ENCODE measurements at places on chromosomes 16 and 17.
A peak's percentile ranks its signal among the peaks of the same experiment; 100 is the strongest.

- DNase-seq = no peak
Measured at GRCh38 chr17:67272312-67273047, 27.5 kb upstream of the HELZ start.

DNA sequence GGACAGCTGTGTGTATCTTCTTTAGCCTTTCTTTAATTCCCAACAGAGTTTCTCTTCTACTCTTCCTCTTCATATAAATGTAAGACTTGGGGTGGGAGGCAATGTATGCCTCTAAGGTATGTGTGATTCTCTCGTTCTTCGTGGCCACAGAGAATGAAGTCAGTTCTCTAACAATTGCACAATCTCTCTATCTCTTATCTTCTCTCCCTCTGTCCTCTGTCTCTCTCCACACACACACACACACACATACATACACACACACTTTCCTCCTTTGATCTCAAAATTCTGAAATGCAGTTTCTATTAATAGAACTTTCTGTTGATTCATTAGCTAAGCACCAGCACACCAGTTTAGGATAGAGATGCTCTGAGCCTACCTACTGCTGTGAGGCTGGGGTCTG lies 615.7 kb upstream of the SALL1 start:
- no peak for DNase-seq

- DNase-seq = no peak
Measured at GRCh38 chr16:15757630-15758251, 99.1 kb downstream of the MYH11 start.

- DNase-seq = no peak
Measured at GRCh38 chr16:52469775-52470174, 77.2 kb downstream of the TOX3 start.

DNA sequence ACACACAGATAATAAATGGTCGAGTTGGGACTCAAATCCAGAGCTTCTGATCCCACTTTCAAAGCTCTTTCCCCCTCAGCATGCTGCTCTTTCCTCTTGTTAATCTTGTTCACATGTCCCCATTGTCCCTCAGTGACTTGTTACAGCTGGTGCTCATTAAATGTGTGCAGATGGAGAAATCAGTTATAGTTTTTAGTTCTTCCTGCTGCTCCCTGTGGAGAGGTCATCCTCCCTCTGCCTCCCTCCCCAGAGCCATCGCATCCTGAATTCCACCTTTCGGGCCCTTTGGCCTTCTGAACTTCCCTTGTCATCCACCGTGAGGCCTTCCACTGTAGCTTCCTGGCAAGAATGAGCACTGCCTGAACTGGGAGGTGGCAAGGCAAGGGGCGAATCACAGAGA lies 179.6 kb downstream of the WSCD1 start:
- no peak for DNase-seq

DNA sequence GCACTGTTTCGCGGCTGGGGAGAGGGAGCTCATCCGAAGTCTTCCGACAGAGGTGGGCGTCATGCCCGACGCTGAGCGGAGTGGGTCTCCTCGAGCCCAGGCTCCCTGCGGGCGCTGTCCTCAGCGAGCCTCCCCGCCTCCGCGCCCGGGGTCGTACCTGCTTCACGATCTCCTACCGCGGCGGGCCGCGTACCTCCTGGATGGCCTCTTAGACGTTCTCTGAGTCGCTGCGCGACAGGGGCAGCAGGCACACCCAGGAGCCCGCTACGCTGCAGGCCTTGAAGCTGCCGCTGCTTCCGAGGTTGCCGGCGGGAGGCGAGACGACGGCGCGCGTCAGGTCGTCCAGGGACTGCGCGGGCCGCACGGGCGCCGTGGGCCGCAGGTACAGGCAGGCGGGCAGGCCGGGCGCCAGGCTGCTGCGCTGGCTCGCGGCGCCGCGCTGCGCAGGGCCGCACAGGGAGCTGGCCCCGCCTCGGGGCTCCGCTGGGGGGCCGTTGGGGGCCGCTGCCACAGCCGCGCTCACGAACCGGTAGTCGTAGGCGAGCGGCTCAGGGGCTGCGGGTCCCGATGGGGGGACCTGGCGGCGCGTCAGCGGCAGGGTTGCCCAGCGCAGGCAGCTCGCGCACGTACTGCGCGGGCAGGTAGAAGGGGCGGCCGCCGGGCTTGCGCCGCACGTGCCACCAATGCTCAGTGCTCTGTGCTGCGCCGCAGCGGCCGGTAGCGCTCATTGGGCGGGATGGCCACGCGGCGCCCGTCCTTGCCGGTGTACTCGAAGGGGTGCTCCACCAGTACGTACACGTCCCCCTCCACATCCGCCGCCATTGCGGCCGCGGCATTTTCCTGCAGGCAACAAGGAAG lies 116.4 kb upstream of the SMURF2 start:
- DNase-seq = peak; percentile 47

DNA sequence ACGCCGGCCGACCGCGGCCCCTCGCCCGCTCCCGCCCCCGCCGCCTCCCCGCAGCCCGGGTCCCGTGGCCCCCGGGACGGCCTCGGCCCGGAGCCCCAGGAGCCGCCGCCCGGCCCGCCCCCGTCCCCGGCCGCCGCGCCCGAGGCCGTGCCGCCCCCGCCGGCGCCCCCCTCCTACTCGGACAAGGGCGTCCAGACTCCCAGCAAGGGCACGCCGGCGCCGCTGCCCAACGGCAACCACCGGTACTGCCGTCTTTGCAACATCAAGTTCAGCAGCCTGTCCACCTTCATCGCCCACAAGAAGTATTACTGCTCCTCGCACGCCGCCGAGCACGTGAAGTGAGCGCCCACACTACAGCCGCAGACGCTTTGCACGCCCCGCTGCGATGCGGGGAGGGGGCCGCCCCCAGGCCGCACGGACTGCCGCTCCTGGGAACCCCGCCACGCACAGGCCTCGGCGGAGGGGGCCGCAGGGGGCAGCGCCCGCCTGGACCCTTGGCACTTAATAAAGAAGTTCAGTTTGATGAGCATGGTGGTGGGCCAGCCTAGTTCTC lies 35.5 kb upstream of the ZC3H18 start:
- DNase-seq = peak; percentile 43

- no peak for DNase-seq
Measured at GRCh38 chr17:31878703-31879073, 19.6 kb upstream of the COPRS start.

DNA sequence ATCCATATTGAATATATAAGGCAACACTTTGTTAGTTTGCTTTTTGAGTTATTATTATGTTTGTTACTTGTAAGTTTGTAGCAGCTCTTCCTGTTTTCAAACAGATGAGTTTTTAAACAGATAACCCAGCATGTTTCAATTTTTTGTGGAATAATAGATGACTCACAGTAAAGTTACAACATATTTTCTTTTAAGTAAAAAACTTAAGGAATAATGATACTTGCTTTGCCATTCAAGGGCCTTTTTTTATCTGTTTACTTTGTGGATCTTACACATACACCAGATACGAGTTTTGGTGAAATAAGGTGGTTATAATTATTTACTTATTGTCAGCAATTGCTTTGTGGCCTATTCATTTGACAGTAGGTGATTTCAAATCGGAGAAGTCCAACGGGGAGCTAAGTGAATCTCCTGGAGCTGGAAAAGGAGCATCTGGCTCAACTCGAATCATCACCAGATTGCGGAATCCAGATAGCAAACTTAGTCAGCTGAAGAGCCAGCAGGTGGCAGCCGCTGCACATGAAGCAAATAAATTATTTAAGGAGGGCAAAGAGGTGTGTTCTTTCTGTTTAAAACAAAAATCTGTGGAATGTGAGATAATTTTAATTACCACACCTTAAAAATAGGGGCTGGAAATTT lies 66.3 kb downstream of the BPTF start:
- no peak for DNase-seq

DNA sequence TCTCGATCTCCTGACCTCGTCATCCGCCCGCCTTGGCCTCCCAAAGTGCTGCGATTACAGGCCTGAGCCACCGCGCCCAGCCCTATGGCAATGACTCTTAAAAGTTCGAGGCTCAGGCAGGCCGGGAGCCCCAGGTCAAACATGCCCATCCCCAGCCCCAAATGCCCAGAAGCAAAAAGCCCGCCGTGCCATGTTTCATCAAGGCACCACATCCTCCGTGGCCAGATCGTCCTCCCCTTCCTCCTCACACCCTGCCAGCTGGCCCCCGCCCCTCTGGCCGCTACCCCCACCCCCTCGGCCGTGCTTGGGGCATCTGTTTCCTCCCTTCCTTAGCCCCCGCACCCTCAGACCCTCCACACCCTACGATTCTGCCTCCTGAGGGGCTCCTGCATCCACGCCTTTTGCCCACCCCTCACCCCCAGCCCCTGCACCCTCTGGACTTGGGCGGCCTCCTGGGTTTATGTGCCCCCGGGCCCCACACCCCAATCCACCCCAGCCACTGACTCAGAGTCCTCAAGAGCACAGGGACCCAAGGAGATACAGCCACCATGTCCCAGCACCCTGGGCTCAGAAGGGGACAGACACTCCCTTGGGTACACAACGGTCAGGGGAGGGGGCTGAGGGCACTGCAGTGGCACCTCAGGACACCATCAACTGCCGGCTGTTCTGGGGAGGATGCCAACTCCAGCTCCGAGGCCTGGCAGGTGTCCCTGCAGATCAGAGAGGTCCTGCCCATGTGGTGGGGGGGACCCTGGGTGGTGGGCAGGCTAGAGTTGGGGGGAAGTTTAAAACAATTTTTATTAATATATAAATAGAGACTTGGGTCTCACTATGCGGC lies 7.1 kb downstream of the CTRB1 start:
- no peak for DNase-seq

DNA sequence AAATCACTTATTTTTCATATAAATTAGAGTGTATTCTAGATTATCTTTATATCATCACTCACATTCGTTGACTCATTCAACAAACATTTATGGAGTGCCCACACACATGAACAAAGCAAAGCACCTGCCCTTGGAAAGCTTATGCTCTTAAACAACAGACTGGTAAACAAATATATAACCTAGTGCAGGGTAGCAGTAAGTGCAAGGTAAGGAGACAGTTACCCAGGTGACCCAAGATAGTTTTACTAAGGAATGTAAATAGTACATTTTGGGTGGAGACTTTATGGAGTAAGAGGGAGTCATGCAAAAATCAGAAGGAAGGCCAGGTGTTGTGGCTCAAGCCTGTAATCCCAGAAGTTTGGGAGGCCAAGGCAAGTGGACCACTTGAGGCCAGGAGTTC lies 40.4 kb upstream of the HELZ start:
- DNase-seq = no peak

DNA sequence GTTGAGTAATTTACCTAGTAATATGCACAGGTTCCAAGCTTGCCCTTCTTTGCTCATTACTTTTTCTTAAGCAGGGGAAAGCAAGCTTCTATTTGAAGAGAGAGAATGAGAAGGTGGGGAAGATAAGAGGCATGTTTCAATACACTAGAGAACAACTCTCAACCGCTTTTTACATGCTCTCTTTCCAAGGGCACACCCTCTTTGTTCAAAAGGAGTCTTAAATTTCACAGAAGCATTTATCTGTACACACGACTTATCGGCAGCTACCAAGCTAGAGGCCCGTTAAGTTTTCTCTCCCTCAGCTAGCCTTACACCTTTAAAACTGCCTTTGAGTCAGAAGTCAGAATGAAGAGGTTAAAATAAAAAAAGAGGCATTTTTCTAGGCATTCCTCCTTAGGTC lies 79.6 kb downstream of the STH start:
- no peak for DNase-seq

- DNase-seq = no peak
Measured at GRCh38 chr16:55955845-55956244, 80.7 kb upstream of the CES5A start.

GRCh38 chr17:5516060-5516792 lies 29.9 kb downstream of the MIS12 start:
- DNase-seq = no peak

- no peak for DNase-seq
Measured at GRCh38 chr17:80262291-80262690, 1.6 kb downstream of the RNF213 start.

DNA sequence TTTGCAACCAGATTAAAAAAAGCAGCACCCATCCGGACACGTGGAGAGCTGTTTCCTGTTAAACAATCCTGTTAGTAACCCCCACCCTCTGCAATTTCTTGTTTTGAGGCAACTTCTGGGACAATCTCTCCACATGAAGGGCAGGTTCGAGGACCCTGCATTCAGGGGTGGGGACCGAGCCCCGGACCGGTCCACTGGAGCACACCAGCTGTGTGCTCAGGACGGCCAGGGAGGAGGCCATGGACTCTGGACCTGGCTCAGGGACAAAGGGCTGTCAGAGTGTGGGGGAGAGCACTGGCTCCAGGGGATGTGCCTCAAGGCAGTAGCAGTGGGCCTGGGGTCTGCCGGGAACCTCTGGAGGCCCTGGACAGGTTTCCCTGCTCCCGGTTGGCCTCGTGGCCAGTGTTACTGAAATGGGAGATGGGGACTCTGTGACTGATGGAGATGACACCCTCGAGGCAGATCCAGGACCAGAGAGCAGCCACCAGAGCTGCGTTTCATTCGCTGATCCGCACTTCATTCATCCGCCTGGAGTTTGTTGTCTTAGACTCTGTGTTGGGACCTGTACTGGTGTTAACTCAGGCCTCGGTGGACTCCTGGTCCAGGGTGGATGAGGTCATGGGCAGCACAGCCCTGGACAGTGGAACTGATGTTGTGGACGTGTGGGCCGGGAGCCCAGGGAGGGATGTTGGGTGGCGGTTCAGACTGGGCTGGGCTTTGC lies 2.9 kb upstream of the CPNE7 start:
- no peak for DNase-seq

DNA sequence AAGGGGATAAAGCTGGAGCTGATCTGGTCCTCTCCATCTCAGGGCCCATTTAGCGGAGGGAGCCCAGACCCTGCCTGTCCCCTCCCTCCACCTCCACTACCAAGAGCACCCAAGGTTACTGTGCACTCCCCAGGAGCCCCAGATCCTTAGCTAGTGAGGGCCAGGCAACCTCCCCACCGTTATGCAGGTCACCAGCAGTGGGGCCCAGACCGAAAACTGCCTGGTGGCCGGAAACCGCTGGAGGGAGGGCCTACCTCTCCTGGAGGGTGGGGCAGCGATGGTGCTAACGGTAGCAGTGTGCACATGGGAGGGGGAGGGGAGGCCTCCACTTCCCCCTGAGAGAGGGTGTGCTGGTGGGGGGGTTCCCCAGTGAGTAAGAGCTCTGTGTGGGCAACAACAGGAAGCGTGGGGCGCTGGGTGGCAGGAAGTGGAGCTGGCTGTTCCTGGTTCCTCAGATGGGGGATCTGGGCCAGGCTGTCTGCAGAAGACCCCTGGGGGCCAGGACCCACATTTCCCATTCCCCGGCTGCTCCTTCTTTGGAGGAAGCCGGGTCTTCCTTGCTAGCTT lies 4.4 kb downstream of the FMNL1 start:
- DNase-seq = peak; percentile 82

GRCh38 chr17:51435641-51436091 lies 175.3 kb downstream of the UTP18 start:
- DNase-seq = no peak
